ENCODE measurements at places on chromosomes 2 and 18. TPM values are rescaled to one million over a fixed set of nuclear protein-coding genes. Genes with fewer than 3 reads are reported as not detected.

The CBLN2 gene
- total RNA-seq: not detected

The RPRM gene
- not detected for total RNA-seq

The SFT2D3 gene
- total RNA-seq: 7.8 TPM

The AOX1 gene
- 0.13 TPM for total RNA-seq

The MDH1B gene
- not detected for total RNA-seq

DNA sequence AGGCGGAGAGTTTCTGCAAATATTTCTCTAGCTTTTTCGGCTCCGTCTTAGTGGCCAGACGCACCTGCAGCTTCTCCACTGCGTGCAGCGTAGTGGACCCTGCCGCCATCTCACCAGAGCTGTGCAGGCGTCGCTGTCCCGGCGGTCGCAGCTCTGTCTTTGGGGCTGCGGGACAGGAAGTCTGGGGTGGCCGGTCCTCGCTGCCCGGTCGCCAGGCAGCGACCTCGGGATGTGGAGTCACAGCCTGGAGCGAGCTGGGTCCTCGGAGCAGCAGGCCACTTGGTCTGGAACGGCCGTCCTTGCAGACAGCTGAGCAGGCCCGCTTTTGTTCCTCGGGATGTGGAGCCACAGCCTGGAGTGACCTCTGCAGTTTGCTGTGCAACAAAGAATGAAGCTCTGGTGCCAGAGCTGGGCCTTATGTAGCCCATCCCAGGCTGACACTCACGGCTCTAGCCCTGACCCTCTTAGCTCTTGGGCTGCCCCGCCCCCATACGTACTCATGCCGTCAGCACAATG, at the start of gene ELOA2:
ELOA2 (minus strand) TSS at position 466 of the 516 bp plus-strand sequence; CDS start at position 109, 357 bp downstream.
- no peak for DNase-seq

- DNase-seq: no peak
These were observed 431.8 kb downstream of the SOCS6 start for GRCh38 chr18:70720607-70721006.

DNA sequence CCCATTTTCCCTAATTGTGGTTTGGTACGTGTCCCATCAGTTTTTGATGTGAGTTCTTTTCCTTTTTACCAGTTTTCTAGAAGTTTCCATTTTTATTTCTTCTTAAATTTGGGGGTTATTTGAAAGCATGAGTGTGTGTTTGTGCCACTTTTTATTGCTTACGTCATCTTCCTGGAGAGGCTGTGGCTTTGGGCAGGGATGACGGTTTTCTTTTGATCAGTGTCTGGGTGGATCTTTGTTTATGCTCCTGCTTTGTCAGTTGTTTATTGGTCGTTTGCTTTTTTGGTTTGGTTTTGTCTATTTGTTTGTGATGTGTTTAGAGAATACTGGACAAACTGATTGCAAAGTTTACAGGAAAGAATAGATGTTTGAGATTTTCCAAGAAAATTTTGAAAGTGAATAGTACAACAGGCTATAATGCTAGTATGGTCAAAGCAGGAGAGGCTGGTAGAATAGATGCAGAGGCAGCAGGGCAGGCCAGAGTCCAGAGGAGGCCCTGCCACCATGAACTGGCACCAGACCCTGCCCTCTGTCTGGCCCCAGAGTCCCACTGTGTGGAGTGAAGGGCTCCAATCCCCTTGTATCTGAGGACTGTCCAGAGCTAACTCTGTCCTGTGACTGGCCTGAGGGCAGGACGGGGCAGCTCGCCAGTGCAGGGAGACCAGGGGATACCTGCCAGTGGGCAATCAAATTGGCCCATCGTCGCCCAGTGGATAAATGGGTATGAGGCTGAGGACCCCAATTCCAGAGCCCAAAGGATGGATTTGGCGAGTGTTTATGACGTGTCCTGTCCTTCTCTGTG, 23.4 kb upstream of the SNED1 start:
- DNase-seq: no peak

GRCh38 chr2:16026816-16027501, 86.6 kb downstream of the MYCN start:
- no peak for DNase-seq

DNA sequence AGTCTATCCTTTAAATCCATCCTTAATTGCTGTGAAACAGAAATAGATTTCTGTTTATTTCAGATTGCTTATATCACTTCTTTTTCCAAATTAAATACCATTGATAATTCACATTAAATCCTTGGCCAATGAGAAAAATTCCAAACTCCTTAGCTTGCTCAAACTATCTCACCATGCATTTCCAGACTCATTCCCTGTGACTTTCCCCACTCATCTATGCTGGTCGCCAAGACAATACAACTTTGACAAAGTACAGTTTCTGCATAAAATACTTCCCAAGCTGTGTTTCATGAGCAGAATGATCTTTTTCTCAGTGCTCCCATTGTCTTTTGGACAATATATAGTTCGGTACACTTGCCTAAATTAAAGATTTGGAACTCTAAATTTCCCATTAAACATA, 575.6 kb downstream of the CPS1 start:
- DNase-seq: no peak

Measured in naive thymus-derived CD4-positive, alpha-beta T cell (primary cell).